Caki2 (cell line): ENCODE measurements at places on chromosomes 13 and 19. TPM values are rescaled to one million over a fixed set of nuclear protein-coding genes. Genes with fewer than 3 reads are reported as not detected.

DNA sequence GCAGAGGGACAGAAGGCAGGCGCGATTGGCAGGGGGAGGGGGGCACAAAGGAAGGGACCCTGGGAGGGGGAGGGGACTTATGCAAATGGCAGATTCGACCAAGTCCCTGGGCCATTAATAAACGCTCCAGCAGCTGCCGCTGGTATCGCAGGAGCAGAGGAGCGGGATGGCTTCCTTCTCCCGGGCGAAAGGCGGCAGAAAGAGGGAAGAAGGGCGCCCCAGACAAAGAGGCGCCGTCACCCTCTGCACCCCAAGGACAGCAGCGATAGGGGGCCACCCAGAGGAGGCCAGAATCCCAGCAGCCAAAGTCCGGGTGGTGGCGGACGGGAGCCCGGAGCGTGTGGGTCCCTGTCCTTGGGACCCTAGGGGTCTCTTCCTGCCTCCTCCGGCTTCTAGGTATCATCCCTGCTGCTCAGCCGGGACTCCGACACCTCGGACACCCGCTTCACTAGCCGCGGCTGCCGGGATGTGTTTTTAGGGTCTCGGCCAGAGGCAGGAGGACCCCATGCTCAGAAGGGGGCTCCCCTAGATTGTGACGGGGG, 1.9 kb downstream of the PTPRS start:
- no peak for DNase-seq

- DNase-seq = no peak
Measured at GRCh38 chr19:1829958-1830357, 17.9 kb upstream of the ATP8B3 start.

Gene CYSLTR2
- not detected in 2 replicates for total RNA-seq

DNA sequence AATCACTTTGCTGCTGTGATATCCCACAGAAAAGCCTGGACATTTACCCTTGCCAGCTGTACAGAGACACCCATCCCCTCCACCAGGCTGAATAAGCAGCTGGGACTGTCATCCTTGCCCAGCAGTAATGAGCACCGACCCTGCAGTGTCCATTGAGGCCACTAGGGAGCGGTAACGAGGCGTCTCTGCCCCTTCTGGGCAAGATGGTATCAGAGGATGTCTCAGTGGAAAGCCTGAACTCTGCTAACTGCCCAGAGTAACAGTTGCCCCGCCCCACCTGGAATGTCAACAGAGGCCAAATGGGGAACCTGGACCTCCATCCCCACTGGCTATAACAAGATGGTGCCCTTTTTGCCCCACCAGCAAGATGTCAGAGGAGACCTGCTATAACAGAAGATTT, 22.8 kb upstream of the CEACAM20 start:
- peak; percentile 55 for DNase-seq
